ENCODE measurements at places on chromosomes 6 and 20. TPM values are rescaled to one million over a fixed set of nuclear protein-coding genes. Genes with fewer than 3 reads are reported as not detected.
A peak's percentile ranks its signal among the peaks of the same experiment; 100 is the strongest.

- H3K4me1 ChIP-seq: peaks cover 24% of the 10 kb centered on the region
- H3K27me3 ChIP-seq: peaks cover 99% of the 10 kb centered on the region
- peak overlapping the region; percentile 54 for H3K4me3 ChIP-seq
- H3K27ac ChIP-seq: no peak overlapping the region
- DNase-seq: no peak
Observed at GRCh38 chr6:5996714-5997419, 9.9 kb downstream of the NRN1 start.

DNA sequence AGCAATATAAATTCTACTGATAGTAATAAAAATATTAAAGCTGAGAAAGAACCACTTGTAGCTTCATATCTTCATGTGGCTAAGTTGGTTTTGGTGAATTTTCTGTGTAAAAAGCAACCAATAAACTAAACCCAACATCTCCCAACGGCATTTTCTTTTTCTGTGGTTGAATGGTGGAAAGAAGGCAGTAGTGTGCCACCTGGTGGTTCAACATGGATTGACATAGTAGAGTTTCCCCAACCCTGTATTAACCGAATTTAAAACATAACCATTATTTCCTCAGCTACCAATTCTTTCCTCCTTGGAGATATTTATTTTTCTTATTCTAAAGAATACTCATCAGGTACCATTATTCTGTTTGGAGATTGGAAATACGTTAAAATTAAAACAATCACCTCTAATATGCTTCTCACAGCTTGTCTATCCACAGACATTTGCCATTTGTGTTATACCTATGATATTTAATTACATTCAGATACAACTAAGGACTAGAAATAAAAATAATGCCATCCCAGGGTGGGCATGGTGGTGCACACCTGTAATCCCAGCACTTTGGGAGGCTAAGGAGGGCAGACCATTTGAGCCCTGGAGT, 117.1 kb upstream of the EEF1E1 start:
- H3K4me1 ChIP-seq: no peaks in the 10 kb centered on the region
- H3K27ac ChIP-seq: no peak overlapping the region
- H3K36me3 ChIP-seq: no peaks in the 10 kb centered on the region
- H3K4me3 ChIP-seq: no peak overlapping the region
- H3K27me3 ChIP-seq: peaks cover 2% of the 10 kb centered on the region
- DNase-seq: peak; percentile 19

- DNase-seq: no peak
- no peaks in the 10 kb centered on the region for H3K27me3 ChIP-seq
- no peak overlapping the region for H3K4me3 ChIP-seq
- no peaks in the 10 kb centered on the region for H3K36me3 ChIP-seq
- H3K4me1 ChIP-seq: peaks cover 4% of the 10 kb centered on the region
Observed at GRCh38 chr6:13513626-13514502, 26.5 kb upstream of the GFOD1 start.

SPATA25 gene
- 17.3 TPM for polyA plus RNA-seq

ADGRG6 gene
- polyA plus RNA-seq: 41.8 TPM

SMIM26 gene
- polyA plus RNA-seq: 105 TPM

- DNase-seq: no peak
- H3K27ac ChIP-seq: no peak overlapping the region
- no peak overlapping the region for H3K4me3 ChIP-seq
- H3K27me3 ChIP-seq: no peaks in the 10 kb centered on the region
- no peaks in the 10 kb centered on the region for H3K4me1 ChIP-seq
Observed at GRCh38 chr20:62134735-62135231, 8.4 kb downstream of the PSMA7 start.

GNAS gene
- 930 TPM for polyA plus RNA-seq
